OCI-M1 (cell line): ENCODE measurements at places on chromosomes 12 and 14.

GRCh38 chr14:32611752-32612151, 282.7 kb downstream of the AKAP6 start:
- no peak for DNase-seq

- no peak for DNase-seq
Observed at GRCh38 chr14:81392052-81392451, 8.1 kb downstream of the STON2 start.

DNA sequence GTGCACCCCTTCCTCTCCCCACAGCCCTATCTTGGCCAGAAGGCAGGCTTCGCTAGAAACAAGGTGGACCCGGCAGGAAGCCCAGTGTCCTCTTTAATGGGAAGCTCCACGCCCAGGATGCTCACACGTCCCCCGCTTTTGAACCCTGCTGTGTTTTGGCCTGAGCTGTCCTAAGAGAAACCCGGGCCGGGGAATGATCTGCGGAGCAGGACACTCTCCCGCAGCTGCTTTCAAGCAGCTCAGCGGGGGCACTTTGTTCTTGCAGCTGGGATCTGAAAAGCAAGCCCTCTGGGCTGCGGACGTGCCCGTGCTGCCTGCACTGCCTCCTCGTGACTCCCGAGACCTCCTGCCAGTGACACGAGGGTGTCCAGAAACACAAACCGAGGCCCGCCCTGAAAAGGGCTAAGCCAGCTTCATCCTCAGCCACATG, 30.0 kb downstream of the SCARB1 start:
- DNase-seq, result no peak

DNA sequence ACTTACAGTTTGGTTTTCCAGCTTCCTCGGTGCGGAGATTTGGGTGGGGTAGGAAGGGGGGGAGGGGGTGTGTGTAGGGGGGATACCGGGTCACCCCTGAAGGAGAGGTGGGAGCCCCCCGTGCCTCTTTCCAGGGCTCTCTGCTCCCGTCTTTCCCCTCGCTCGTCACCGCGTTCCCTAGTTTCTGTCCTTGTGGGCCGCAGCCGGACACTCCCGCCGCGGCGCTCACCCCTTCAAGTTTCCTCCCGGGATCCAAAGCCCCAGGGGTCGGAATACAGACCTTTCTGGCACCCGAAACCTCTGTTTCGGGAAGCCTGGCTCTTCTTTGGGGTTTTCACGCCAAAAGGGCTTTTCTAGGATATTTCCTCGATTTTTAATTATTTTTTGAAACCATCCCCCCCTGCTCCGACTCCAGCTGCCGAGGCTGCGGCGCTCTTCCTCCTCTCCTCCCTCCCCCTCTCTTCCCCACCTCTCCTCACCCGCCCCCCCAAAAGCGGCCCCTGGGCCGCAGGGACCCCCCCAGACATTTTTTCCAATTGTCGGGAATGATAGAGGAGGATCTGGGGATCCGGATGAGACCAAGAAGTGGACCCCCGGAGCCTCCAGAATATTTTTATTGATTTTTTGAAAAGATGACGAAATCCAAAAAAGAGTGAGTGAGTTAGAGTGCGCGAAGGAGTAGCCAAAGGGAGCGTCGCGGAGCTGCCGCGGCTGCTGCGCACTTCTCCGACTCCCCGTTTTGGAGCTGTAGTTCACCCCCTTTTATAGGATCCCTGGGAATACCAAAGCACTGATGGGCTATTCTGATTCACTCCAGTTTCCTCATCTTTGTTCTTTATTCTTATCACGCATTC, 1.7 kb downstream of the CCND2 start:
- DNase-seq, result peak; percentile 47

GRCh38 chr12:64522807-64523206, 70.9 kb downstream of the TBK1 start:
- no peak for DNase-seq

DNA sequence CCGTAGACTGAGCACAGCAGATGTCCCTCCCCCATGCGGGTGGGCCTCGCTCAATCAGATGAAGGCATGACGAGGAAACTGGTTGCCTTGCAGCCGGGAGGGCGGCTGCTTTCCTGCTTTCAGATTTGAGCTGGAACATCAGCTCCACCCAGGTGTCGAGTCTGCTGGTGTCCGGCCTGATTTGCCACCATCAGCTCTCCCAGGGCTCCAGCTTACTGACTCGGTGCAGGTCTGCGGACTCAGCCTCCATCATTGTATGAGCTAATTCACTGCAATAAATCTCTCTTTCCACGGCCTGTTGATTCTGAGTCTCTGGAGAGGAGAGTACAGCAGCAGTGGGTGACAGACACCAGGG, 156.2 kb downstream of the KIF26A start:
- no peak for DNase-seq

GRCh38 chr12:50618864-50619609, 114.3 kb downstream of the DIP2B start:
- no peak for DNase-seq

DNA sequence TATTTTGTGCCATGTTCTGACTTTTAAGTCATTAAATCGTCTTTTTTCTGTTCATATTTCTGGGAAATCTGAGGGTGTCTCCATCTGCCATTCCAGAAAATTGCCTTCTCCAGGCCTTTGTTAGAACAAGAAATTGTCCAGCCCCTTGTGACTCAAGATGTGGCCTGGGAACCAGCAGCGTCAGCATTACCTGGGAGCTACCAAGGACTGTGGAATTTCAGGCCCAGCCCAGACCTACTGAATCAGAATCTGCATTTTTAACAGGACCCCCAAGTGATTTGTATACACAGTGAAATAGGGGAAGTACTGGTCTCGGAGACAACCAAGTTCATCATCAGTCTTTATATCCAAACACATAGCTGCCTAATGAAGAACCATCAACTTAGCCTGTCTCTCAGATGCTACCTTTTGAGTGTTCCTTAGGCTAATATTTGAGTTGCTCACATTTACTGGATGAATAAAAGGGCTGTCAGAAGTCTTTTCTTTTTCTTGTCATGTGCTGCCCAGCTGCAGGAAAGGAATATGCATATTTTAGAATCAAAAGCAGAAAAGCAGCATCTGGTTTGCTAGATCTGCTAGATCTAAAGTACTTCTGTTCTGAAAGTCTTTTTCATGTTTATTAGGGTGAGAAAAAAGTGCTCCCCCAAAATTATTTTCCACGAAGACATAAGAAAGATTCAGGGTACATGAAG, 21.2 kb downstream of the GPHB5 start:
- no peak for DNase-seq

DNA sequence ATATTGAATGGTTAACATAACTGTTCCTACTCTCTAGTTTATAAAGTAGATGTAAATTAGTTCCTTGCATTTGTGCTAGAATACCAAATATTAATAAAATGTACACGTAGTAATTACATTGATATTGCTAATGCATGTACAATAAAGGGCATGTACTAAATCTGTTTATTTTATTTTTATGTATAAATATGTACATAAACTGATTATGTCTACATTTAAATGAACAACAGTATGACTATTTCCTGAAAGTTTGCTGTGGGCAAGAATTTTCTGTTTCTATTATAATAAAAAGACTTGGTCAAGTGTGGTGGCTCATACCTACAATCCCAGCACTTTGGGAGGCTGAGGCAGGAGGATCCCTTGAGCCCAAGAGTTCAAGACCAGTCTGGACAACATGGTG, 257.2 kb upstream of the FOXN3 start:
- no peak for DNase-seq

- DNase-seq, result peak; percentile 32
Observed at GRCh38 chr14:29709490-29709889, 218.2 kb downstream of the PRKD1 start.

DNA sequence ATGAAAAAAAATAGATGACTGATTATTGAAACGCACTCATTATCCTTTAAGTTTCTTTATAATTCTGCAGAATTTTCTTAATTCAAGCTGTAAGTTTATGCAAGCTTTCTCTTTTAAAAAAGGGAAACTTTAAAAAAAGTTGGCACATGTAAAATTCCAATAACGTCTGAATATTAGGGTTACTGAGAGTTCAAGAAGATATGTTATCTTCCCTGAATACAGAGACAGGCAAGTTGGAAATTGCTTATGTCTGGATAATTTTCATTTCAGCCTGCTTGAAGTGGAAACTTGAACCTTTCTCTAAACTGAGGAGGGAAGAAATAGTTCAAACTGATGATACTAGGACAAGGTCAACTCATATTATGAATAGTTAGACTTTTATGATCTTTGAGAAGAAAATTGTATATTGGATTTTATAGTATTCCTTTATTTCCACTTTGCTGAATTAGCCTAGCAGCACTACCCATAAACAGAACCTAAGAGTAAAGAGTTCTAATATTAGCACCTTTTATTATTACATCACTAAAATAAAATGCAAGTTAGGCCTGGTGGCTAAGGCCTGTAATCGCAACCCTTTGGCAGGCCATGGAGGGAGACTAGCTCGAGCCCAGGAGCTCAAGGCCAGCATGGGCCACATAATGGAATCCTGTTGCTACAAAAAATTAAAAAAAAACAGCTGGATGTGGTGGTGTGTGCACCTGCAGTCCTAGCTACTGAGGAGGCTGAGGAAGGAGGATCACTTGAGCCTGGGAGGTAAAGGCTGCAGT, 288.0 kb downstream of the TRHDE start:
- no peak for DNase-seq

- DNase-seq, result no peak
Observed at GRCh38 chr12:125070112-125070511, 4.9 kb downstream of the AACS start.

DNA sequence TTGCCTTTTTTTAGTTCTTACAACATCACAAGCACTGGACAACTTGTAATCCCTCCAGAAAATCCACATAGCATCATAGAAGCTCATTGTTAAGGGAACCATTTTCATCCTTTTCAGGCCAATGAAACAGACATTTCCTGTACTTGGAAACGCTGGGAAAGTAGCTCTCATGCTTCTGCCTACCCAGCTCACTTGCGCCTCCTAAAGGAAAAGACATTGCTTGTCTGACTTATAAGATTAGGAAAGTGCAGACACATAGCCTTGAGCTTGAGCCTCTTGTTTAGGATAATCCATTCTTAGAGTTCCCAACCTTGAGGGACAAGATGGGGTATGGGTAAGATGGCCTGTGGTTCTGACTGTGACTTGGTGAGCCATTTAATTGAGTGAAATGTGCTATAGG, 589.5 kb downstream of the NOVA1 start:
- DNase-seq, result peak; percentile 22

DNA sequence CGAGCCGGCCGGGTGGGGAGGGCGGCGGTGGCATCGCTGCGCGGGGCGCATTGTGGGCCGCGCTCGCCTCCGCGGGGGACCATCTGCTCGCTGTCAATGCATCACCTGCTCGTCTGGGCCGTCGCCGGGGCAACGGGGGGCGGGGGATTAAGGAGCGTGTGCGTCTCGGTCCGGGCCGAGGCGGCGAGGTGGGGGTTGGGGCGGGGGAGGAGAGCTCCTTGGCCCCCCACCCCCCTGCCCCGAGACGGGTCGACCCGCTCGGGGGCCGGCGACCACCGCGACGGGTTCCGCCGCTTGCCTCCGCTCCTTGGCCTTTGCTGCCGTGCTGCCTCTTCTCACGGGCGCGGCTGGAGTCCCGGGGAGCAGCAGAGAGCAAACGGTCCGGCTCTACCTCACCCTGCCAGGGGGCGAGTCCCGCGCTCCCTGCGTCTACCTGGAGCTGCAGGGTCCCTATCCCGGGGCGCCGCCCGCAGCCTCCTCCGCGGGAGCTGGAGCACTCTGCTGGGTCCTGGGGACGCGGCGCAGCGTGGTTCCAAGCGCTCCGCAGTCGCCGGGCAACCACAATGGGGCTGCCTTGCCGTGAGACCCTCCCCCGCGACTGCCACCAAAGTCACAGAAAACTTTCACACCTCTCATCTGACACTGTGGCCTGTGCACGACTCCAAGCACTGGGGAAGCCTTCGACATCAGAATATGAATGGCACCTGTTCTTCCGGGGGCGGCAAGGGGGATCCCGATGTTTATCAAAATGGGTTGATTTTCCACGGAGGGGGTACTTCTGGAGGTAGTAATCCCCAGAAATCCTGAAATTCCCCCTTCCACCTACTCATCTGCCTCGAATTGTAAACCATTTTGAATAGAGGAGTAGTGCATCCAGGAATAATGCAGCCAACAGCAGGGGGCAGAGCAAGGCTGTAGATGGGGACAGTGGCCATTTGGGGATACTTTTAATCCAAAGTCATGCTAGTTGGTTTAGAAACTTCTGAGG, at the start of gene C12orf42:
Gene C12orf42 (minus strand): TSS at position 500 of the 988 bp plus-strand sequence. CDS start 17,542 bp downstream, outside the sequence.
- DNase-seq, result no peak

DNA sequence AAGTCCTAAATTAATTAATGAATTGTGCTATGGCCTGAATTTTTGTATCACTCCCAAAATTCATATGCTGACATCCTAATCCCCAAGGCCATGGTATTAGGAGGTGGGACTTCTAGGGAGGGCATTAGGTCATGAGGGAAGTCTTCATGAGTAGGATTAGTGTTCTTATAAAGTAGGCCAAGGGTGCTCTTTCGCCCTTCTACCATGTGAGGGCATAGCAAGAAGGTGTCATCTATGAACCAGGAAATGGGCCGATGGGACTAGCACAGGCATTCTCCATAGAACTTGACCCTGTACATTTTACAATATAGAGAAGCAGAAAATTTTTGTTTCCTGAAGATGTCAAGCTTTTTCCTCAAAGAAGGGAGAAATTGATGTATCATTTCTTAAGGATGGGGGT, 12.5 kb downstream of the SYT10 start:
- DNase-seq, result peak; percentile 83

GRCh38 chr12:2329661-2330210, 276.9 kb downstream of the CACNA1C start:
- DNase-seq, result no peak

DNA sequence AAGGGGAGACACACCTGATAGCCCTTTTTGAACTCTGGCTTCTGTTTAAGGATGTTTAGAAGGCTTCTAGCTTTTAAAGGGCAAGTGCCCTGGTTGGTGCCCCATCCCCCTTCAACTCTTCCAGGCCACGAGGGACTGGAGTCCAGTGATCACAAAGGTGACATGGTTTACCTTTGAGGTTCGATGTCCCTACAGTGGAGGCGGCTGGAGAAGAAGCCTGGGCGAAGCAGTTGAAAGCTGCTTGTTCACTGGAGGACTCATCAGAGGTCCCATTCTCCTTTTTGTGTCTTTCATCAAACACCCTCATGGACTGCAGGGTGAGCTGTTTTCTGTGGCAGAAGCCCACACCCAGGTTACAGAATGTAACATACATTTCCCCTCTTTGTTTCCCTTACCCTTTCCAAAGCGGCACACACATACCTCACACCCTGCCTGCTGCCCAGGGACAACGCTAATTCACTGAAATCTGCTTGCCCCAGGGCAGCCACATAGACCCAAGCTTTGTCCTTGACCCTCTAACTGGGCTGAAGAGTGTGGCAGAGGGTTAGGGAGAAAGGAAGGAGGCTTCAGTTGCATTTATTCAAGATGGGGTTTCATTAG, 7.7 kb downstream of the TBX3 start:
- no peak for DNase-seq

DNA sequence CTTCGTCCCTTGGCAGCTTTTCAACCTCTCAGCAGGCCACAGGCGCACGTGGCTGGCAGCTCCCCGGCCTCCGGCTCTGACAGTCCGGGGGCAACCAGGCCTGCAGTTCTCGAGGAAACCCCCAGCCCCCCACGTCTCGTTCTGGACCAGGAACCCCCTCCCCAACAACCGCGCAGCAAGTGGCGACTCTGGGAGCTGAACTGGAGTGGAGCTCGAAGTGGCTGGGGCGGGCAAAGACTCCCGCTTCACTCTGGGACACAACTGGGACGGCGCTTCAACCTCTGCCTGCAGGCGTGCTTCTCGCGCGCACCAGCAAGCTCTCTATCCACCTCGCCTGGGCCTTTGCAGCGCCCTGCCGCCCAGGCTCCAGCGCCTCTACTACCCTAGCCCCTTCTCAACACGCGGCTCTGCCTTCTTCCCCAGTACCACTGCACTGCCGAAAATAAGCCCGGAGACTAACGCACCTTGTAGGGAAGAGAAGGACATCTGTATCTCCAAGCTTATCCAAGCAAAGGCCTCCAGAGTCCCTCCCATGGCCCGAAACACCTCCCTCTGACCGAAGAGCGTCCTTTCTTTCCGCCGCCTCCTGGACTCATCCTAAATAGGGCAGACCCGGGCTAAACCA, 2.4 kb upstream of the NKX2-1 start:
- DNase-seq, result no peak
